ENCODE measurements at places on chromosomes 3 and 15. TPM values are rescaled to one million over a fixed set of nuclear protein-coding genes. Genes with fewer than 3 reads are reported as not detected.

DNA sequence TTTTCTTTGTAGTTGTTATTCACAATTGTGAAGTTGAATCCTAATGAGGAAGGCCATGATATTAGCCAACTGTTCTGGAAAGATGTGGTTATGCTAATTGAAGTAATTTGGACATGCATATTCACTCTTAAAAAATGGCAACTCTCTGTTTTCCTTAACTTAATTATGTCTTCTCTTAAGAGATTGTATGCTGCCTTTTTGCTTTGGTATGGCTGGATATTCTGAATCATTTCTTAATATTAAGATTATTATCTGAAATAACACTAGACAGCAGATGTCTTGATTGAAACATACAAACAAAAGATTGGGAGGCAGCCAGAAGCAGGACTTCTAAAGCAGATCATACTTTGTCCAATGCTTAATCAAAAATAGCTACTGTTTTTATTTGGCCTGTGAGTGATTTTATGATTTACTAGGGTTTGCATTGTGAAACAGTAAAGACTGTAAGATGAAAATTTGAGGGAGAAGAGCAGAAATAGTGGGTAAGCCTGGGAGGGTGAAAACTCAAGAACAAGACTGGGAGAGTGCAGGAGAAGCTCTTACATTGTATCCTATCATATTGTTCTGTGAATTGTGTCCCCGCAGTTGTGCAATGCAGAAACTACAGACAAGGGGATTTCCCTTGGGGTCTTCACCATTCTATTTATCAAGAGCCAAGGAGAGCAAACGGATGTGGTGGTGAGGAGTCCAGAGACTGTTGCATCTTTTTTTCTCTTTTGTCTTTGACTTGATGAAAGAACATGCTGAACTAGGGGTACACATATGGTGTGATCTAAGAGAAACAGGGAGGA, 554.8 kb downstream of the TUSC7 start:
- no peak for DNase-seq

GRCh38 chr3:73915886-73916285, 291.1 kb upstream of the PDZRN3 start:
- no peak for DNase-seq

GRCh38 chr3:141476033-141476432, 10.8 kb upstream of the RASA2 start:
- DNase-seq: no peak

DNA sequence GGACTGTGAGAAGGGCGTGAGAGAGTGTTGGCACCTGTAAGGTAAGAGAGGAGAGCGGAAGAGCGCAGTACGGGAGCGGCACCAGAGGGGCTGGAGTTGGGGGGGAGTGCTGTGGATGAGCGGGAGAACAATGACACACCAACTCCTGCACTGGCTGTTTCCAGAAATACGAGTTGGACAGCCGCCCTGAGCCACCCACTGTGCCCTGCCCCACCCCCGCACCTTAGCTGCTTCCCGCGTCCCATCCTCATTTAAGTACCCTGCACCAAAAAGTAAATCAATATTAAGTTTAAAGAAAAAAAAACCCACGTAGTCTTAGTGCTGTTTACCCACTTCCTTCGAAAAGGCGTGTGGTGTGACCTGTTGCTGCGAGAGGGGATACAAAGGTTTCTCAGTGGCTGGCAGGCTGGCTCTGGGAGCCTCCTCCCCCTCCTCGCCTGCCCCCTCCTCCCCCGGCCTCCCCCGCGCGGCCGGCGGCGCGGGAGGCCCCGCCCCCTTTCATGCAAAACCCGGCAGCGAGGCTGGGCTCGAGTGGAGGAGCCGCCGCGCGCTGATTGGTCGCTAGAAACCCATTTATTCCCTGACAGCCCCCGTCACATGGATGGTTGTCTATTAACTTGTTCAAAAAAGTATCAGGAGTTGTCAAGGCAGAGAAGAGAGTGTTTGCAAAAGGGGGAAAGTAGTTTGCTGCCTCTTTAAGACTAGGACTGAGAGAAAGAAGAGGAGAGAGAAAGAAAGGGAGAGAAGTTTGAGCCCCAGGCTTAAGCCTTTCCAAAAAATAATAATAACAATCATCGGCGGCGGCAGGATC, at the start of gene SOX2:
SOX2 (plus strand) TSS at position 601 of the 811 bp plus-strand sequence. CDS start 436 bp downstream, outside the sequence.
- no peak for DNase-seq

DNA sequence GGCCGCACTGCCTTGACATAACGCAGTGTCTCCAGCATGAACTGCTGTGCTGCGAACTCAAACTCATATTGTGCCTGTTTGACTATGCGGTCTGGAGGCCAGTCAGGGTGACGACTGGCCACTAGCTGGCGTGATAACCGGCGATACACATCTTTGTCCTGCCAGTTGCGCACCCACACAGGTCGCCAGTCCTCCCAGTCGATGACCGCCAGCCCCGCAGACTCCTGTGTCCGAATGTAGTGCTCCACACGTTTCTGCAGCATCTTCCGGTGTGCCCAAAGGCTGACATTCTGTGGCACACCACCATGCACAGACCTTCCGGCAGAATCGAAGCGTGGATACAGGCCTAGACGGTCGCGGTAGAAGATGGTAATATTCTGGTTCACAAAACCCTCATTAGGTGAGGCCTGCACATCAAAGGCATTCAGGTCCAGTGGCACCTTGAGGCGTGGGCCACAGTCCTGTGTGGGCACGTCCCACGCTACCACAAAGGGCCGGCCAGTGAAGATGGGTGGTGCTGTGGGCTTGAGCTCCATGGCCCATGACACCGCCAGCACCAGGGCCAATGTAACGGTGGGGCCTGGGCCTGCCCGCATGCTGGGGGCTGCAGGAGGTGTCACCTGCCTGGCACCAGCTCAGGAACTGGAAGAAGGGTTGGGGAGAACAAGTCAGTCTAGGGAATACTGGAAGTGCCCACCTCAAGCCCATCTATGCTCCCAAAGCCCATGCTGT, 2.5 kb downstream of the HYAL2 start:
- no peak for DNase-seq

DNA sequence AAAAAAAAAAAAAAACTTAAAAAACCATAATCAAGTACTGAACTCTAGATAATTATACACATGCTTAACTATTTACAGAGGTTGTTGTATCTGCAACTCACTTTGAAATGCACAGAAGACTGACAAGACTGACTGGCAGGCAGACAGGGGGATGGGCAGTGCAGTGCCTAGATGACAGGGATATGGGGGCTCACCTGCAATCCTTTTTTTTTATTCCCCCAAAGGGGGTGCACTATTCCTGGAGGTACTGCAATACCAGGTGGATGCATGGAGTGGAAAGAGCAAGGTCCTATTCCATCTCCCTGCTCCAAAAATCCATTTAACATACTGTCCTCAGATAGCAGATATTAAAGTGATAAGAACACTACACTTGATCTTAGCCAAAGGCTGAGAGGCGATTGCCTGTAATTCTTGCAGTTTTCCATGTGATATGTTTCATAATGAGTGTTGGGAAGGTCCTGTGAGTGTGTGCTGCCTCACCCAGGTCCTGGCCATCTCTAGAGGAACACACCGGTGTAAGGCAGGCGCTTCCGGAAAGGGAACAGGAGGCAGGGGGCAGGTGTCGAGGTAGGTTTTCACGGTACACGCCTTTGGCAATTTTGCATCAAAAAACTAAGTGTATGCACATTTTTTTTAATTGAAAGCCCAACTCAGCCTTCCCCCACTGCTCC, 22.7 kb downstream of the SEC61A1 start:
- DNase-seq: no peak

DNA sequence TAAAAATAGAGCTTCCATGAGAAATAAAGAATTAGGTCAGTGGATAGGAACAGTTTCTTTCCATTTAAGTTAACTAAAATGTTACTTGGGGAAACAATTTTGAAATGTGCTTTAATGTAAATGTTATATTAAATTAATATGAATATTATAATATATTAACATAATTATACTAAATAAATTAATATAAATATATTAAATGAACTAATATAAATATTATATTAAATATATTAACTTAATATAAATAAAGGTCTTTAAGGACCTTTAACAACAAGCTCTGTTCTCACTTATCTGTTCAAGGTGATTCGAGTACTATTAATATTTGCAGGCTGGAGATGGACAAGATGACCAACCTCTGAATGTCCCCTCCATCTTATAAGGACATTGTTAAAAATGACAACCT, 100.6 kb downstream of the MAGI1 start:
- no peak for DNase-seq

DNA sequence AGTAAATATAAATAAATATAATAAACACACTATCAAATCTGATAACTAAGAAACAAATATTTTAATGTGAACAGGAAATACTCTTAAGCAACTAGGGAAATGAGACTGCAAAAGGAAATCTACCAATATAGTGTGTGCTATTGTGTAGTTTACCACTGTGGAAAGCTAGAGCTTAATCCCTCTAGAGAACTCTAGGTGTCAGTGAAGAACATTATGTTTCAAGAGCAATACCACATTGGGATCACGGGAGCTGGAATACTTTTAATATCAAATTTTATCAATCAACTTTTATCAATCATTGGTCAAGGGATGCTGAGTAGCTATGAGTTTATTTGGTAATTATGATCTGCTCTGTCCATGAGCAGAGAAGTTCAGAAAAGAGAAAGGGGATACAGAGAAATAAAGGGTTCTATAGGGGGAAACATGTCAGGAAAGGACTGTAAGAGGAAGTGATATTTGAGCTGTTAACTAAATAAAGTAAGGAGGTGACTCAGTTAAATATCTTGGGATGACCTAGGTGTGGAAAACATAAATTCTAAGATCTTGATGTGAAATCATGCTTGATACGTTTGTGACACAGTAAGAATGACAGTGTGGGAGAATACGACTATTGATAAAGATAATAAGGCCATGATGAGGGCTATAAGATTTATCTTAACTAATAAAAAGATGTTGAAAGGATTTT, 762.2 kb upstream of the ALCAM start:
- DNase-seq: no peak

DNA sequence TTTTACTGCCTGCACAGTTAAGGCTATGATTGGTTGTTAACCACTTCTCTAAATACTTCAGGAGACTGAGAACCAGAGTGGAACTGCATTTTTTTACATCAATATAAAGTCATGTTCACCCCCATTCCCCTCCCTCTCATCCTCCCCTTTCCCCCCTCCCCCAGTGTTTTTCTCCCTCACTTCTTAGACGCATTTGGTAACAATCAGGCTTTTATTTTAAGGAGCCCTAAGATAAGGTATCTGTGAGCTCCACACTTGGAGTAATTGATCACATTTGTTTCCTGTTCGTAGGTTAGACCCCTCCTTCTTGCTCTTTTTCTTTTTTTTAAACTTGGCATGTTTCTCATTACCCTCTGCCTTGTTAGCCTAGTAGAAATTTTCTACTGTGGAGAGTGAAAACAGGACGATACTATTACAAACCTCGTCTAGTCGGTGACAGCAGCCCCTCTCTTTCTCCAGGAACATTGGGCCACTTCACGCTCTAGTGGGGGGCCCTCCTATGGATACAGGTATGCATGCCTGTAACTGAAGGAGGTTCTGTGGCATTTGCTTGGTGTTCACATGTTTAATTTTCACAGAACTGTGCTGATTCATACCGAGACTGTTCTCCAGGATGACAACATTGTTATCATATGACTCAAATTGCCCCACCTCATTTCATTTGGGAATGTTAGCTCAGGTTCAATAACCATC, 314.4 kb downstream of the MECOM start:
- DNase-seq: peak; percentile 44

- DNase-seq: no peak
These were observed 145.3 kb upstream of the DPH6 start for GRCh38 chr15:35691173-35691761.

- no peak for DNase-seq
These were observed 52.7 kb upstream of the SPTSSB start for GRCh38 chr3:161423911-161424522.

DNA sequence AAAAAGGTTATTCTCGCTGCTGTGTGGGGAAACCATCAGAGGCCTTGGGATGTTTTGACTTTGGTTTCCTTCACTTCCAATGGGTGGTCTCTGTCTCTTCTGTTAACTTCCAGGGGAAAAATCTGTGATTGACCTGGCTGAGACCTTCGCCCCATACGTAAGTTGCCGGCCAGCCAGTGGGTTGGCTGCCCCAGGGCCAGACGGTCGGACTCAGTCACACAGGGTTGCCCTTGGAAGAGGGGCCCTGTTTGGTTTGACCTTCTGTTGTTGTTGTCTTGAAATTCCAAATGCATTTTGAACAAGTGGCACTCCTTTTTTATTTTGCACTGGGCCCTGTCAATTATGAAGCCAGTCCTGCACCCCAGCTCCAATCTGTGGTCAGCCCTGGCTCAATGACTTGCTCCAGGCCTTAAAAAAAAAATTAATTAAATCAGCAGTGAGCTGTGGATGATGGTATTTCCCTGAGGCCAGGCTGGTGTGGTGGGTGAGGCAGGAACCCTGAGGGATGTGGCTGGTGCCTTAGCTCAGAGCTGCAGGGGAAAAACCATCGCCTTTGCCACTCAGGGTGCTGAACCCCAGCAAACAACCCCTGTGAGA, 4.5 kb downstream of the FAM107A start:
- no peak for DNase-seq

GRCh38 chr3:62329971-62330370, 43.4 kb downstream of the FEZF2 start:
- no peak for DNase-seq

GRCh38 chr3:133119176-133119575, 81.0 kb downstream of the TMEM108 start:
- DNase-seq: no peak

- DNase-seq: no peak
These were observed 283.9 kb downstream of the GRM7 start for GRCh38 chr3:7144697-7145308.

GRCh38 chr3:11096266-11097139, 57.8 kb upstream of the HRH1 start:
- peak; percentile 73 for DNase-seq

- DNase-seq: no peak
These were observed 28.6 kb downstream of the CHP1 start for GRCh38 chr15:41259546-41260189.

GRCh38 chr15:70344666-70345065, 246.9 kb upstream of the TLE3 start:
- DNase-seq: no peak

DNA sequence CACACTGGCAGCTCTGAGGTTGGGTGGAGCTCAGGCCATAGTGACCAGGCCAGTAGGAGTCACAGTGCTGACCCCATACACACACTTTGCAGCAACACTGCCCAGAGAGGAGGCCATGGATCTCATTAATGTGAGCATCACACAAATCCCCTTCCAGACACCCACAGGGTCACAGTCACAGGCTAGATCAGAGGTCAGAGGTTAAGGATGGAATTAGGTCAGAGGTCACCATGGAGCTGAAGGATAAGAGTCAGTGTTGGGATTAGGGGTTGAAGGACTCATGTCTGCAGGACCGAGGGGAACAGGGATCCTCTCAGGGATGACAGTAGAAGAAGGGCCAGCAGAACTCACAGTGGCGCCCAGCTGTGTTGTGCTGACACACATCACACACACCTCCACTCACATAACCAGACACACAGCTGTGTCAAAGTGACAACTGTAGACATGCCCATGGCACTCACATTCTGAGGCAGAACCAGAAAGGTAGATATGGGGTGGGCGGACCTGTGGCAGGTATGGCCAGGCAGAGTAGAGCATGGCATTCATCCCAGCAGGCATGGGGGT, 12.7 kb downstream of the CCDC71 start:
- no peak for DNase-seq

The ANKUB1 gene
- not detected for total RNA-seq

The LRRIQ4 gene
- not detected for total RNA-seq

The KLHL40 gene
- not detected for total RNA-seq

The C3orf22 gene
- total RNA-seq: not detected
